ENCODE measurements at places on chromosomes 5 and 9. TPM values are rescaled to one million over a fixed set of nuclear protein-coding genes. Genes with fewer than 3 reads are reported as not detected.

Gene COQ4
- 64.5 TPM for total RNA-seq

Gene LHX2
- total RNA-seq = 0.24 TPM

DNA sequence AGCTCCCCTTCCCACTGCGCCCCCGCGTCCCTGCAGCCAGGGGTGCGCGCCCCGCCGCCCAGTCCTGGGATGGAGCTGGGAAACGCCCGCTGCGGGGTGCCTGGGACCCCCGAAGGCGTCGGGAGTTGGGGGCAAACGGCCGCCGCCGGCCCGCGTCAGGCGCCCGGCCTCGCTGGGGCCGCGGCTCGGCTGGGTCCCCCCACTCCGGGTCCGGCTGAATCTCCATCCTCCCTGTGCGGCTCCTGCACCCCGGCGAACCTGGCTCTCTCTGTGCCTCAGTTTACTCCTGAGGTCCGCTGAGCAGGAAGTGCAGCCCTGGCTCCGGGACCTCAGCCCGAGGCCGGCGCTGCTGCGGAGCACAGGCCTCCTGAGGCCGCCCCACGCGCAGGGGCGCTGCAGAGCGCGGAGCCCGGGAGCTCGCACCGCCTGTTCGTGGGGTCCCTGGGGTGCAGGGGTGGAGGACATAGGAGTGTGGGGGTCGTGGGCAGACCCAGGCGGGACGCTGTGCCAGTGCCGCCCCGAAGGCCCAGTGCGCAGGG, 13.9 kb upstream of the TMEM250 start:
- no peak overlapping the region for H3K4me3 ChIP-seq
- H3K27ac ChIP-seq = no peak overlapping the region
- peaks cover 10% of the 10 kb centered on the region for H3K27me3 ChIP-seq
- no peak for DNase-seq
- H3K4me1 ChIP-seq = peaks cover 21% of the 10 kb centered on the region

- H3K4me1 ChIP-seq = no peaks in the 10 kb centered on the region
- no peak overlapping the region for H3K27ac ChIP-seq
- DNase-seq = no peak
Observed at GRCh38 chr5:39355324-39355723, 9.0 kb downstream of the C9 start.

- H3K27me3 ChIP-seq = no peaks in the 10 kb centered on the region
- peaks cover 8% of the 10 kb centered on the region for H3K4me1 ChIP-seq
- peaks cover 1% of the 10 kb centered on the region for H3K36me3 ChIP-seq
- no peak for DNase-seq
- no peak overlapping the region for H3K27ac ChIP-seq
Observed at GRCh38 chr5:64773533-64773932, 4.8 kb downstream of the CWC27 start.

GRCh38 chr5:59607138-59607765, 286.3 kb downstream of the PDE4D start:
- no peaks in the 10 kb centered on the region for H3K36me3 ChIP-seq
- DNase-seq = no peak
- H3K4me3 ChIP-seq = no peak overlapping the region
- no peak overlapping the region for H3K27ac ChIP-seq
- peaks cover 14% of the 10 kb centered on the region for H3K4me1 ChIP-seq
- H3K27me3 ChIP-seq = no peaks in the 10 kb centered on the region

- H3K4me3 ChIP-seq = peak overlapping the region; percentile 99
- H3K27me3 ChIP-seq = no peaks in the 10 kb centered on the region
- peaks cover 6% of the 10 kb centered on the region for H3K36me3 ChIP-seq
Observed at GRCh38 chr5:1799110-1799601, 481 bp downstream of the MRPL36 start.

GRCh38 chr9:107472581-107473340, 16.8 kb downstream of the KLF4 start:
- peaks cover 54% of the 10 kb centered on the region for H3K27me3 ChIP-seq
- no peak overlapping the region for H3K27ac ChIP-seq
- H3K4me1 ChIP-seq = peaks cover 6% of the 10 kb centered on the region
- DNase-seq = no peak
- H3K4me3 ChIP-seq = no peak overlapping the region

- no peak overlapping the region for H3K4me3 ChIP-seq
- no peaks in the 10 kb centered on the region for H3K36me3 ChIP-seq
- DNase-seq = no peak
- H3K4me1 ChIP-seq = peaks cover 18% of the 10 kb centered on the region
- no peak overlapping the region for H3K27ac ChIP-seq
- H3K27me3 ChIP-seq = peaks cover 10% of the 10 kb centered on the region
Observed at GRCh38 chr5:107294669-107295068, 376.1 kb downstream of the EFNA5 start.

GRCh38 chr5:135171336-135171735, 137.3 kb upstream of the PITX1 start:
- H3K36me3 ChIP-seq = no peaks in the 10 kb centered on the region
- peaks cover 4% of the 10 kb centered on the region for H3K4me1 ChIP-seq
- H3K27me3 ChIP-seq = peaks cover 24% of the 10 kb centered on the region
- DNase-seq = no peak
- H3K4me3 ChIP-seq = no peak overlapping the region

DNA sequence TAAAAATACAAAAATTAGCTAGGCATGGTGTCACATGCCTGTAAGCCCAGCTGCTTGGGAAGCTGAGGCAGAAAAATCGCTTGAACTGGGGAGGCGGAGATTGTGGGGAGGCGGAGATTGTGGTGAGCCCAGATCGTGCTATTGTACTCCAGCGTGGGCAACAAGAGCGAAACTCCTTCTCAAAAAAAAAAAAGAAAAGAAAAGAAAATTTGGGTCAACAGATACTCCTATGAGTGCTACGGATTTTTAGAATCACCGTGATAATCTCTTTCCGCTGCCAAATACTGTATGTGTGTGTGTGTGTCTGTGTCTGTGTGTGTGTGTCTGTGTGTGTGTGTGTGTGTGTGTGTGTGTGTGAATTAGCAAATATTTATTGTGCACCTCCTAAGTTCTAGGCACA, 64.4 kb downstream of the ARRDC3 start:
- no peaks in the 10 kb centered on the region for H3K4me1 ChIP-seq
- no peak overlapping the region for H3K4me3 ChIP-seq
- no peak overlapping the region for H3K27ac ChIP-seq
- no peaks in the 10 kb centered on the region for H3K27me3 ChIP-seq
- no peaks in the 10 kb centered on the region for H3K36me3 ChIP-seq

DNA sequence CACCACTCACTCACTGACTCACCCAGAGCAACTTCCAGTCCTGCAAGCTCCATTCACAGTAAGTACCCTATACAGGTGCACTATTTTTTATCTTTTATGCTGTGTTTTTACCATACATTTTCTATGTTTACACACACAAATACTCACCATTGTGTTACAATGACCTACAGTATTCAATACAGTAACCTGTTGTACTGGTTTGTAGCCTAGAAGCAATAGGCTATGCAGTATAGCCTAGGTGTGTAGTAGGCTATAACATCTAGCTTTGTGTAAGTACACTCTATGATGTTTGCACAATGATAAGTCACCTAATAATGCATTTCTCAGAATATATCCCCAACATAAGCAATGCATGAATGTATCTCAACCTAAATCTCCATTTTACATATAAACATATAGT, 541.1 kb downstream of the NR2F1-AS1 start:
- H3K4me3 ChIP-seq = no peak overlapping the region
- H3K27ac ChIP-seq = peak overlapping the region; percentile 87
- H3K4me1 ChIP-seq = peaks cover 17% of the 10 kb centered on the region
- no peak for DNase-seq
- no peaks in the 10 kb centered on the region for H3K27me3 ChIP-seq

DNA sequence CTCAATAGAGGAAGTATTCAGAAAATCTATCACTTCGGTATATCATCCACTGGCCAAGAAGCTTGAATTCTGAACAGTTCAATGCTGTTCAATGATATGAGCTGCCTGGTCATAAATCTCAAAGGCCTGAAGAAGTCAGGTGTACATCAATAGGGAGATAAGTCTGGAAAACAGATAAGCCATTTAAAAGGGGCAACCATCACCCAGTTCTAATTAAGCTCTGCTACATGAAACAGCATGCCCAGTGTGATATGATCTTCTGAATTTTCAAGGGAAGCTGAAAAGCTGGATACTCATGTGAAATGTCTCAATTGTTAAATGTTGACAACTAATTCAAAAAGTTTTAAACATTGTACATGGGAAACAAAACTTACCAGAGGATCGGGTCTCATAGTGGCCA, 2020.7 kb upstream of the WWC1 start:
- no peak for DNase-seq
- no peak overlapping the region for H3K27ac ChIP-seq
- H3K4me1 ChIP-seq = no peaks in the 10 kb centered on the region
- no peaks in the 10 kb centered on the region for H3K27me3 ChIP-seq
- H3K4me3 ChIP-seq = no peak overlapping the region

DNA sequence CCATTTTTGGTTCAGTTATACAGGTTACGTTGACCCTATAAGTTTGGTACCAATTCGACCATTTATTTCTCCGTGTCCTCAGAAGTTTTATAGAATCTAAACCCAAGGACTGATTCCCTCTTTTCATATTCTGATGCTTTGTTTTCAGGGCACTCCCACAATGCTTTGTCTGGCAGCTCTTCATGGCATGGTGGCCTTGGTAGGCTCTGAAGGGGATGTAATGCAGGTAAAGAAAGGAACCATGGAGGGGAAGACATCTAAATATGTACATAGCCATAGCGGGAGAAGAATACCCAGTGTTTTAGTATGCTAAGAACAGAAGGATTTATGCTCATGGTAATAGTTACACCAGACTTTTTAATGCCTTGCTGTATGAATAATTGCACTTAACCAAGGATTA, 82.7 kb downstream of the HACD4 start:
- H3K4me3 ChIP-seq = no peak overlapping the region
- H3K27me3 ChIP-seq = no peaks in the 10 kb centered on the region
- H3K27ac ChIP-seq = no peak overlapping the region
- peaks cover 19% of the 10 kb centered on the region for H3K36me3 ChIP-seq

All from progenitor cell of endocrine pancreas (in vitro differentiated cells).